H1 (cell line): ENCODE measurements at places on chromosomes 11 and 22.

DNA sequence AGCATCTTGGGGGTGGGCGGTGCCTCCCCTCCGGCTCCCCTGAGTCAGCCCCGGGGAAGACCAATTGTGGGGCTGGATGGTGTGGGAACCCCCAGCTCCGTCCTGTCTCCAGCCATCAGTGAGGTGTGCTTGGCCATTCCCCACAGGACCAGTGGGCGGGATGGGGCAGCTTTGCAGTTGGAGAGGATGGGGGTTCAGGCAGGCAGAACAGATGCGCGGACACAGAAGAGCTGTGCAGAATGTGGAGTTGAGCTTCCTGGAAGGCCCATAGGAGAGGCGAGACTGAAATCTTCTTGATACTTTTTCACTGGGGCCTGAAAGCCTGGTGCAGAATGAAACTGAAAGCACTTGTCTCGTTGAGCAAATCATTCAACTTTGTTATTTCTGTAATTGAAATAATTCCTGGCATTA, 23.8 kb downstream of the PARVB start:
- no peaks in the 10 kb centered on the region for H3K36me3 ChIP-seq
- H3K27me3 ChIP-seq, result no peaks in the 10 kb centered on the region
- no peak overlapping the region for H3K27ac ChIP-seq
- DNase-seq, result no peak
- no peak overlapping the region for H3K4me3 ChIP-seq
- H3K4me1 ChIP-seq, result peaks cover 11% of the 10 kb centered on the region

- peaks cover 9% of the 10 kb centered on the region for H3K4me1 ChIP-seq
- no peak overlapping the region for H3K27ac ChIP-seq
- DNase-seq, result no peak
- no peaks in the 10 kb centered on the region for H3K27me3 ChIP-seq
Measured at GRCh38 chr11:12889243-12889642, 119.9 kb upstream of the RASSF10 start.

GRCh38 chr11:64719406-64719805, 3.6 kb downstream of the NRXN2 start:
- H3K4me3 ChIP-seq, result no peak overlapping the region
- DNase-seq, result no peak
- no peak overlapping the region for H3K27ac ChIP-seq
- no peaks in the 10 kb centered on the region for H3K36me3 ChIP-seq

GRCh38 chr11:126293726-126294125, 10.1 kb upstream of the DCPS start:
- H3K27ac ChIP-seq, result no peak overlapping the region
- H3K4me3 ChIP-seq, result no peak overlapping the region
- peaks cover 8% of the 10 kb centered on the region for H3K36me3 ChIP-seq
- H3K4me1 ChIP-seq, result no peaks in the 10 kb centered on the region
- no peak for DNase-seq

GRCh38 chr22:36833073-36833472, 16.2 kb upstream of the PVALB start:
- H3K4me1 ChIP-seq, result no peaks in the 10 kb centered on the region

DNA sequence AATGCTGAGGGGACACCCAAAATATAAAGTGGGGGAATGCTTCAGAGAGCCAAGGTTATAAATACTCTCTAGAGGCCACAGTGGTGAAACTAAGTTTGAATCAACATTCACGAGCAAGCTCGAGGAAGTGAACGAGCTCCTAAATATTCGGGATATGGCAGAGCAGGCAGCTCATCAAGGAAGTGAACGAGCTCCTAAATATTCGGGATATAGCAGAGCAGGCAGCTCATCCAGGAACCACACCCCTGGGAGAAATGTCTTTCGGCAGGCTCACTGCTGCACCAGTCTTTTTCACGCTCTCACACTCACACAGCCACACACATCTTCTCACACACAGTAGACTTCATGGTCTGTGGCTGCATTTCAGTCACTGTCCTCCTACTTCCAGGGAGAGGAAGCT, 787.5 kb downstream of the OPCML start:
- H3K36me3 ChIP-seq, result no peaks in the 10 kb centered on the region
- no peaks in the 10 kb centered on the region for H3K4me1 ChIP-seq
- H3K27me3 ChIP-seq, result no peaks in the 10 kb centered on the region

DNA sequence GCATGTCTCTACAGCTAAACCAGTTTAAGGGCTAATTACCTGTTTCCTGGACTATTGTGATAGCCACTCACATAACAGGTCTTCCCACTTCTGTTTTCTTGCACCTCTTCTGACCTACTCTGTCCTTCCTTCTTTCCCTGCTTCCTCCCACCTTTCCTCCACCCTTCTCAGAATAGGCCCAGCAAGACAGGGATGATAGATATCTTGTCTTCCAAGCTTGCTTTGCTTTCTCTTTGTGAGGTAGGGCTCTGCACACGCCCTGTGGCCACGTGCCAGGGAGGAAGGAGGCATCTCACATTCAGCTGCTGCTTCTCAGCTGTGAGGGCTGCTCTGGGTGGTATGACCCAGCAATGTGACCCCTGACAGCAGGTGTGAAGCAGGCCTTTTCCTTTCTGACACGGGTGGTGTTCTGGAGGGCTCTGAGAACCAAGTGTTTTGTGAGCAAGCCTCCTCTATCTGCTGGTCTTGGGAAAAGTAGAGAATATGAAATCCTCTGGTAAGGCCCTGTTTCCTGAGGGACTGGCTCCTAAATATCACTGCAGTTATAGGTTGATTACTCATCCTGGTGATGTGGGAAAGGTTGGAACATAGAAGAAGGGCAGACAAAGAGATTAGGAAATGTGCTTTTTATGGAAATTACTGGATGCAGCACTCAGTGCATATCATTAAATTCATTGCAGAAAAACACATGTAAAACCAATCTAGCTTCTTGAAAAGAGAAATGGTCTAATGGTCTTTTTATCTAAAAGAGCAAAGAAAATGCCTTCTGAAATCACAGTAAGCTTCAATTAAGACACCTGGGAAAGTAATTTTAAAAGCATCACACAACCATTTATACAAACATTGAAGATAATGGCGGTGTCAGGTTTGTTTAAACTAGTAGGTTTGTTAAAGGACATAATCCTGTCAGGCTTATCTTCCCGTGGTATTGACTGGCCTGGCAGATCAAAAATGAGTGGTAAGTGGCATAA, 8.5 kb downstream of the AMOTL1 start:
- no peaks in the 10 kb centered on the region for H3K36me3 ChIP-seq
- H3K4me3 ChIP-seq, result no peak overlapping the region
- no peak for DNase-seq
- H3K27me3 ChIP-seq, result no peaks in the 10 kb centered on the region
- H3K4me1 ChIP-seq, result peaks cover 8% of the 10 kb centered on the region
- no peak overlapping the region for H3K27ac ChIP-seq

DNA sequence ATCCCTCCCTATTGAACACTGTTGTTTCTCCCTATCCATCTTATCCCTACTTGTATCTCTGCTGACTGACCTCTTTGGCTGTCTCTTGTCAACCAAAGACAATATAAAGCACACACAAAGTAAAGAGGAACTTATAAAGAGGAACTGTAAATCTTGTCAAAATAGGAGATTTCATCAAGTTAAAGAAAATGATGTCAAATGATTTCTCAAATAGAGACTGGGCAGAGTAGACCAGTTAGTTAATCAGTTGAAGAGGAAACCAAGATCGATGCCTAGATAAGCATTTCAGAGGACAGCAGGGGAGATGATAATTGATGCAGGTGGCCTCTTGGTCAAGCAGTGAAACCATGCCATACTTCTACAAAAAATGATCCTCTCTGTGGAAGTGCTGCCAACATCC, 22.7 kb downstream of the KCNQ1OT1 start:
- no peak overlapping the region for H3K4me3 ChIP-seq
- H3K4me1 ChIP-seq, result peaks cover 7% of the 10 kb centered on the region; the same call in 1 of the 2 replicates
- no peak for DNase-seq
- no peak overlapping the region for H3K27ac ChIP-seq

DNA sequence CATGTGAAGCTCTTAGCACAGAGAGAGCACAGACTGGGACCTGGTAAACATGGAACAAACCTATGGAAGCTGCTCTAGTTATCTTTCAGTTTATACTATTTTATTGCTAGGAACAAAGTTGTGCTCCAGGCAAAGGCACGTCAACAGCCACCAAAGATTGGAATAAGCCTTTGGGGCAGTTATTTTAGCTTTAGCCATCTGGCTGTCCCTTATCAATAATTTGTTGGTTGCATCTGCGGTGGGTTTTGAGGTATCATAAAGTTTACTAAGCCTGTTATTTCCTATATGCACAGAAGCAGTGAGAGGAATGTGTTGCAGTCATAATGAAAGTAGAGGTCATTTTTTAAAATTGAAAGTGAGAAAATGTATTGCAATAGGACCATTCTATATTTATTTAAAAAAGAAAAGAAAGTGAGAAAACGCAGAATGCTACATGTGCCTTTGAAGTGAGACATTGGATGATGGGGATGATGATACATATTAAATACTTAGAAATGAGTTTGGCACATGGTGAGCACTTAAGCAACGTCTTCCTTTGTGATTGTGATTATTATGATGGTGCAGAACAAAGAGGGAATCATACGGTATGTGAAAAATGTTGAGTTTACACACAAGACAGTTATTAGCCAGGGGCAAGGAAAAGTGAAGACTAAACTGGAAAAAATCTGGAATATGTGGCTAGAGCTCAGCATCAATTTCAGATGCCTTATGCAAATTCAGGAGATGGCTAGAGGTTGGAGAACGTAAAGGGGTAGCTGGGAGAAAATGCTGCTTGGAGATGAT, 58.3 kb downstream of the PRR5L start:
- H3K27me3 ChIP-seq, result no peaks in the 10 kb centered on the region
- no peak overlapping the region for H3K27ac ChIP-seq
- no peaks in the 10 kb centered on the region for H3K4me1 ChIP-seq
- H3K4me3 ChIP-seq, result no peak overlapping the region

GRCh38 chr11:92979176-92979575, 9.7 kb downstream of the MTNR1B start:
- DNase-seq, result no peak
- H3K4me3 ChIP-seq, result no peak overlapping the region
- H3K27ac ChIP-seq, result no peak overlapping the region
- 0 out of 2 replicates have a peak, but pooled peaks cover 1% of the 10 kb centered on the region for H3K4me1 ChIP-seq
- H3K36me3 ChIP-seq, result no peaks in the 10 kb centered on the region
- H3K27me3 ChIP-seq, result no peaks in the 10 kb centered on the region

DNA sequence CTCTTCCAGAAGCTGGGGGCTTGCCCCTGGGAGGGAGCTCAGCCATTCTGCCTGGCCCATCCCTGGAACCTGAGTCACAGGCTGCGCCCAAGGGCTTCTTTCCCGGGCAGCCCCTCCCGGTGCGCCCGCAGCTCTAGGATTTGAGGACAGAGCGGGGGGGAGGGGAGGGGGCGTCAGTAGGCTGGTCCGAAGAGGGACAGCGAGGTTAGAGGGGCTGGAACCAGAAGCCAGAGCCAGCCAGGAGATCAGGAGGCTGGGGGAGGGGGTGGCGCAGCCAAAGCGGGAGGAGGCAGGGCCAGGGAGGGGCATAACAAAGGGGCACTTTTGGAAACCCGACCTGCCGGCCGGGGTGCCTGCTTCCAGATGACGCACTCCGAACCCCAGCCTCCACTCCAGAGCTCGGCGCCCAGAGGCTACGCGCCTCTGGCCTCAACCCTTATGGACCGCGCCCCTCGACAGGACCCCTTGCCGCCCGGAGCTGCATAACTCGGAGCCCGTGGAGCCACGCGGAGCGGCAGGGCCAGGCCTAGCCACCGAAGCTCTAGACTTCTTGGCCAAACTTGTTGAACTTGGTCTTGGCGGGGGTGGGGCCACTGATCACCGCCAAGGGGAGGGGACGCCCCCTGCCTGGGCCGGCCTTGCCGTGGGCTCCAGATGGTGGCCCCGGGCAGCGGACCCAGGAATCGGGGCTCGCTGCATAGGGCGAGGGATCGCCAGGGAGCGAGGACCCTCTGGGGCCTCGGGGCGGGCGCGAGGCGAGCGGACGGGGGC, 744 bp downstream of the PACSIN3 start:
- peak overlapping the region; percentile 81 for H3K27ac ChIP-seq
- H3K4me1 ChIP-seq, result peaks cover 8% of the 10 kb centered on the region
- DNase-seq, result peak; percentile 87
- peak overlapping the region; percentile 85 for H3K4me3 ChIP-seq

DNA sequence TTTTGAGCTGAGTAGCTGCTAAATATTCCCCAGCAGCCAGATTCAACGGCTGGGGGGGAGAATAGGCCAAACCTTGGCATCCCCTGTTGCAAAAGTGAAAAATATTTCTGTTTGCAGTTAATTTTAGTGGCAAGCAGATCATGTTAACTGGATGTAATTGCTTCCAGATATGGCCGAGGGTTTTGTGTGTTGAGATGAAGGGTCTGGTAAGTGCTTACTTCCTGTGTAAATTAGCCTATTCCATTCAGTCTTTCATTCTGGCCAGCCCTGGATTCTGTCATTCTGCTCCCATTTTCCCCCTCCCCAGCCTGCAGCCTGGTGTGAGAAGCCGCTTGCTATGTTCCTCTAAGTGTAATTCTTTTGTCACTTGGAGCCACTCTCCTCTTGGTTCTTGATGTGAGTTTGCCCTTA, 17.4 kb downstream of the ZBTB16 start:
- H3K27me3 ChIP-seq, result peaks cover 32% of the 10 kb centered on the region
- no peaks in the 10 kb centered on the region for H3K36me3 ChIP-seq
- no peak overlapping the region for H3K4me3 ChIP-seq
- no peak overlapping the region for H3K27ac ChIP-seq
- DNase-seq, result no peak

DNA sequence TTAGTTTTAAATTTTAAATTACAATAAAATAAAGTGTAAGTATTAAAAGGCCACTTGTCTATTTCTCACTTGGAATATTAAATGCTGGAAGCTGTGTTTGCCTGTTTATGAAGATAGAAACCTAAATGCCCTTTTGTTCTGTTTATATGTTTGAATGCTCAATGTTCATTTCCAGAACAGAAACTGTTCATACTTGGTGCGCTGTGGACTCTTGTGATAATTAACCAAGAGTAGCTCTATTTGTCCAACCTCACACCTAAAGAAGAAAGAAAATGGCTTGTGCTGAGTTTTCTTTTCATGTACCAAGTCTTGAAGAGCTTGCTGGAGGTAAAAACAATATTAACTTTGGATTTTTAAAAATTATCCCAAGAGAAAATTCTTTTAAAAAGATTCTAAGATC, 5.7 kb downstream of the C11orf54 start:
- no peaks in the 10 kb centered on the region for H3K36me3 ChIP-seq
- DNase-seq, result no peak
- no peak overlapping the region for H3K27ac ChIP-seq
- H3K4me1 ChIP-seq, result peaks cover 6% of the 10 kb centered on the region; the same call in 1 of the 2 replicates

- H3K27ac ChIP-seq, result no peak overlapping the region
- H3K4me3 ChIP-seq, result no peak overlapping the region
- H3K27me3 ChIP-seq, result no peaks in the 10 kb centered on the region
- DNase-seq, result no peak
Measured at GRCh38 chr11:18522388-18522787, 4.4 kb downstream of the TSG101 start.

- H3K36me3 ChIP-seq, result peaks cover 39% of the 10 kb centered on the region
- no peak for DNase-seq
- peaks cover 4% of the 10 kb centered on the region for H3K4me1 ChIP-seq
- H3K4me3 ChIP-seq, result no peak overlapping the region
- H3K27me3 ChIP-seq, result no peaks in the 10 kb centered on the region
- no peak overlapping the region for H3K27ac ChIP-seq
Measured at GRCh38 chr11:67283481-67283963, 5.6 kb upstream of the ANKRD13D start.

- H3K36me3 ChIP-seq, result no peaks in the 10 kb centered on the region
- H3K4me3 ChIP-seq, result no peak overlapping the region
- no peak overlapping the region for H3K27ac ChIP-seq
- peaks cover 10% of the 10 kb centered on the region for H3K4me1 ChIP-seq
- peak; percentile 23 for DNase-seq
Measured at GRCh38 chr11:46977038-46977813, 40.7 kb downstream of the CSTPP1 start.
